ENCODE measurements at places on chromosomes 2 and 18.
A peak's percentile ranks its signal among the peaks of the same experiment; 100 is the strongest.

DNA sequence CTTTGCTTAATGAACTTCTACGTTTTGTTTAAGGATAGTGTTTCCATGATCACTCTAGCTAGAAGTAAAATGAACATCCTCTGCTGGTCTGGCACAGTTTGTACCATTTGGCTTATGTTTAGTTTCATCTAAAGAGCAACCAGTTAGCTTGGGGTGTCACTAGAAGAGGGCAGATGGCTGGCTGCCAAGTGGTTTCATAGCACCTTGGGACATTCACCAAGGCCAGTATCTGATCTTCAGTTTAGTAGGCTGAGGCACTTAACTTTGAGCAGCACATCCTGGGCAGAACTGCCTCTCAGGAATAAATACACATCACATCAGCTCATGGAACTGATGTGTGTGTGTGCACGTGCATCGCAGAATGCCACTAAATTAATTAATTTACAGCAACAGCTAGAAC lies 68.4 kb downstream of the NXPH2 start:
- DNase-seq, result no peak

DNA sequence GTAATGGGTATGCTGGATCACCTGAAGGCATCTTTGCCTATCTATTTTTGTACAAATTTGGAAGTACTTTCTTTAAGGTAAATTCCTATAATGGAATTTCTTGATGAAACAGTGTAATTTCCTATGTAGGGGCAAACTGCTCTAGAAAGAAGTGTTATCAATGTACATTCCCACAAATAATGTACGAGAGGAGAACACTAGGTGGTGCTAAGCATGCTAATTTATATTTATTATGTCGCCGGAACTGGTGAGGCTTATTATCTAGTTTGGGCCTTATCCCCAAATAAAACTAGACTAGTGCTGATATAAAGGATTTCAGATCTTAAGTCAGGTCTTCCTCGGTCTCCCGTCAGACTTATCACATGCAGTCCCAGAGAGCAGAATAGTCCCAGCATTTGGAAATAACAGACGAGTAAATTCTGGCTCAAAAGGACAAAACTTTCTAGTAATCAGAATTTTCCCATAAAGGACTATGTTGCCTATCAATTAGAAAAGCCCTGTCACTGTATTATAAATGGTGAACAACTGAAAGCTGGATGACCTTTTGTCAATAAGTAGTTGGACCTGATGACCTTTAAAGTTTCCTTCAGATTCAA lies 86.9 kb upstream of the RBBP8 start:
- no peak for DNase-seq

- DNase-seq, result no peak
Observed at GRCh38 chr2:135849087-135849486, 12.1 kb upstream of the LCT start.

GRCh38 chr2:65527451-65528240 lies 95.2 kb upstream of the SPRED2 start:
- DNase-seq, result no peak

- no peak for DNase-seq
Observed at GRCh38 chr2:239605976-239606375, 205.2 kb upstream of the HDAC4 start.

GRCh38 chr2:229884775-229885699 lies 36.8 kb downstream of the TRIP12 start:
- no peak for DNase-seq

DNA sequence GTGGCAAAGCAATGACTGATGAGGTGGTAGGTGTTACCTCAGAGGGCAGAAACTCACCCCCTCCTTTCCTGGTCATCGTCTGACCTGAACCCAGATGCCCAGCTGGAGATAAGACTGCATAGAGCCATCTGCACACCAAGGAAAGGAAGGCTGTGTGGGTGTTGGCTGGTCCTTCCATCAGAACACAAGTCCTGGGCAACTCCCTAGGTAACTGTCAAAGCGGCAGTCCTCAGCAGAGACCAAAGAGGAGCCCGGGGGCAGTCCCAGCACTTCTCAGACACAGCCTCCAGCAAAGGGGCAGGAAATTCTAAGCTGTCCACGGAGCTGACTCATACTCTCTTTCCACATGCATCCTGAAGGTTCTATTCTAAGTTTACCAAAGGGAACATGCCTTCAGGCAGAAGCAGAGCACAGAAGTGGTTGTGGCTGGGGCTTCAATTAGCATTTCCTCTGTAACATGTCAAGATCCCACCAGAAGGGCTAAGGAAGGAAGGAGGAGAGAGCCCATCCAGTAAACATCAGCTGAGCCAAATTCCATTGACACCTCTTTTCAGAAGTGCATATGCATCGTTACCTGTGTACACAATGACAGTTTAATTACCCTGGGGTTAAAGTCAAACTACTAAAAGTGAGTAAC lies 54.7 kb downstream of the SPRED2 start:
- no peak for DNase-seq

DNA sequence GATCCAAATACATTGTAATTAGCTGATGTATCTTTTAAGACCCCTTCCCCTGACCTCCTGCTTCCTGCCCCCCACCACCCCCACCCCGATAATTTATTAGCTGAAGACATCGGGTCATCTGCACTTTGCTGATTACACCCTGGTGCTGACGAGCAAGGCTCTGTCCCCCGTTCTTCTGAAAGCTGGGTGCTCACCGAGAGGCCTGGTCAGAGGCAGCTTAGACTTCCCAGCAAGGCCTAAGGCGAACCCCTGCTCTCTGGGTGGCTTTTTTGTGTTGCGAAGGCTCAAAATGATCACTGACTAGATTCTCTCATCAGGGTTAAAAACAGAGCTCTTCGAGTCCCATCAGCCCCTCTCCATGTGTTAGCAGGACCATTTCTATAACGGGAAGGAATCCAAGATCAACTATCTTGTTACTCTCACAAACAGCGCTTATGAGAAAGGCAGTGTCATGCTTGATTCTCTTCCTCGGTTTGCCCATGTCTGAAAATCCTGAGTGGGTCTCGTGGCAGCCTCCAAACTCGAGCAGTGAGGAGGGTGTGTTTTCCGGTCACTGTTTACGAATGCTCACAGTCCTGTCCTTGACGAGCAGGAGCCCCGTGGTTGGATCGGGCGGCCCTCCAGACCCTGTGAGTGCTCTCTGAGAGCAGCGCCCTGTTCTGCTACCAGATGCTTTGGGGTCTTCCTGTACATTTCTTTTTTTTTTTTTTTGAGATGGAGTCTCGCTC lies 201.6 kb downstream of the HDAC4 start:
- DNase-seq, result no peak

DNA sequence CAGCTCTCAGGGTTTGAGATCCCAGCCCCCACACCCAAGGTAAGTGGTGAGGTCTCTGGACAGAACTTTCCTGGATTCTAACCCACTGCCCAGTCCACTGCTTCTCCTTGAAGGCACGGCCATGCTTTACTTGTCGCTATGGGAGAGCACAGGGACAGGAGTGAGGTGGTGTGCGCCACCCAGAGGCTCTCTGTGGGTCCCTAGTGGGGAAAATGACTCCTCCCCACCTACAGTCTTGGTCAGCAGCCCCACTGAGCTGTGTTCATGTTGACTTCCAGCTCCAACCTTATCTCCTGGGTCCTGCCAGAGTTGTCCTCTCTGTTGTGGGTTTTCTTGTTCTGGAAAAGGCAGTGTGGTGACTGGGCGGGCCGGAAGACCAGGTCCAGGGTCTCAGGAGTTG lies 11.1 kb downstream of the TET3 start:
- DNase-seq, result no peak

GRCh38 chr2:104465981-104466380 lies 387.9 kb upstream of the POU3F3 start:
- no peak for DNase-seq

- no peak for DNase-seq
Observed at GRCh38 chr2:228181098-228182019, at the start of gene SPHKAP. Gene SPHKAP, minus strand, starts transcription at chr2:228181687. Its CDS starts 89 bp downstream, at chr2:228181598.

DNA sequence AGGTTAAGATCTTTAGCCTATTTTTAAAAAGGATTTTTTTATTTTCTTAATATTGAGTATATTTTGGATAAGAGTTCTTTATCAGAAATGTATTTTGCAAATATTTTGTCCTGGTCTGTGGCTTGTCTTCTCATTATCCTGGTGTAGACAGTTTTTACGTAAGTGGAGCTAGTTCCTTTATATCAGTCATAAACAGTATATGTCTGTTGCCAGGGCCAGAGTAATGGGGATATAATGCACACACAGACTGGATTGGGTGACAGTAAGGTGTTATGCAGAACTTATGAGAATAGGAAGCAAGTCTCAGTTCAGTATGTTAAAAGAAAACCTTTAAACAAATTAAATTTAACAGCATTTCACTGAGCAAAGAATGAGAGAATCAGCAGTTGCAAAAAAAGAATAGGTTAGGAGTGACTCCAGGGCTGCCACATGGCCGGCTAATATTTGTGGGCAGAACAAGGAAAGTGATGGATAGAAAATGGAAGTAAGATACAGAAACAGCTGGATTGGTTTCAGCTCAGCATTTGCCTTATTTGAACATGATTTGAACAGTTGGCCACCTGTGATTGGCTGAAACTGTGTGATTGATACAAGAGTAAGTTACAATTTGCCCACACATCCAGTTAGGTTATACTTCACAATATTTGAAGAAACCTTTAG lies 61.1 kb upstream of the ZNG1B start:
- no peak for DNase-seq

- DNase-seq, result no peak
Observed at GRCh38 chr2:188785061-188785460, 189.1 kb upstream of the COL3A1 start.

- DNase-seq, result no peak
Observed at GRCh38 chr2:63052411-63053080, 1.9 kb downstream of the OTX1 start.

- DNase-seq, result no peak
Observed at GRCh38 chr2:71464389-71464788, 11.0 kb downstream of the DYSF start.

DNA sequence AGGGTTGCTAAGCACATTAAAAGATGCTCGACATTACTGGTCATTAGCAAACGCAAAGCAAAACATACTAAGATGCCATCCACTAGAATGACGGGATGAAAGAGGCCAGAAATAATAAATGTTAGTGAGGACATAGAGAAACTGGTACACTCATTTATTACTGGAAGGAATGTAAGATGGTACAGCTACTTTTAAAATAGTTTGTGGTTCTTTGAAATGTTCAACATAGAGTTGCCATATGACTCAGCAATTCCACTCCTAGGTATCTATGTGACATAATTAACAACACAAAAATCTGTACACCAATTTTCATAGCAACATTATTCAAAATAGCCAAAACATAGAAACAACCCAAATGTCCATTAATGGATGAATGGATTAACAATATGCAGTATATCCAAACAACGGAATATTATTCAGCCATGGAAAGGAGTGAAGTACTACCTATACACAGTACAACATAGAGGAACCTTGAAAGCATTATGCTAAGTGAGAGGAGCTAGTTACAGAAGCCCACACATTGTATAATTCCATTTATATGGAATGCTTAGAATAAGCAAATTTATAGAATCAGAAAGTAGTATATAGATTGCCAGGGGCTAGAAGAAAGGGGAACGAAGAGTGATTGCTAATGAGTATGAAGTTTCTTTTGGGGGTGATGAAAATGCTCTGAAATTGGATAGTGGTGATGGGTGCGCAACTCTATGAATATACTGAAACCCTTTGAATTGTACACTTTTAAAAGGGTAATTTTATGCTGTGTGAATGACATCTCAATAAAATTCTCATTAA lies 61.9 kb upstream of the IL1R1 start:
- no peak for DNase-seq

DNA sequence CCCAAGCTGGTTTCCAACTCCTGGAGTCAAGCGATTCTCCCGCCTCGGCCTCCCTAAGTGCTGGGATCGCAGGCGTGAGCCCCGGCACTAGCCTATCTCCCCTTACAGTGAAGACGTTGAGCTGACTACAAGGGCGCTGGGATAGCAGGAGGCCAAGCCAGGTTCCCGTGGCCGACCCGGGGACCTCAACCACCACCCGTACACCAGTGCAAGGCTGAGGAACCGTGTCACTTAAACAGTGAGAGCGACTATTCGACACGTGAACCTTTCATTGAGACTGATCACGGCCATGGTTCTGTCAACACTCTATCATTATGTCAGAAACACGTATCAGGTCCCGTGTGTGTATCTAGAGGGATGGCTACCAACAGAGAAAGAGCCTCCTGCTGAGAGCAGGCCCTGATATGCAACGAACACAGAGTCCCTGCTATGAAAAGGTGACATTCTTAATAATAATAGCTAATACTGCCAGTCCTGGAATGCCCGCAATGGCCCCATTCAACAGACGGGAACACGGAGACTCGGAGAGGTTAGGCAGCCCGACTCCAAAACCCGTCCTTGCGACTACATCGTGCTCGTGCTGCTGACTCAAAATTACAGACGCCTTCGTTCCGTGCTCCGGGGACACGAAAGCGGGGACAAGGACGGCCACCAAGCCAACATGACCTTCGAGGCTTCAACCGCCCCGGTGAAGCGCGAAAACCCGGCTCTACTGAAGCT lies 833 bp downstream of the AFG3L2 start:
- DNase-seq, result peak; percentile 26

DNA sequence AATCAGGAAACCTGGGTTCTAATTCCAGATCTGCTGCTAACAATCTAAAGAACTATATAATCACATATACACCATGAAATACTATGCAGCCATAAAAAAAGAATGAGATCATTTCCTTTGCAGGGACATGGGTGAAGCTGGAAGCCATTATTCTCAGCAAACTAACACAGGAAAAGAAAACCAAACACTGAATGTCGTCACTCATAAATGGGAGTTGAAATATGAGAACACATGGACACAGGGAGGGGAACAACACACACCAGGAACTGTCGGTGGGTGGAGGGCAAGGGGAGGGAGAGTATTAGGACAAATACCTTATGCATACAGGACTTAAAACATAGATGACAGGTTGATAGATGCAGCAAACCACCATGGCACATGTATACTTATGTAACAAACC lies 33.2 kb downstream of the CDH2 start:
- DNase-seq, result no peak

- DNase-seq, result no peak
Observed at GRCh38 chr2:72033636-72034035, 114.0 kb downstream of the CYP26B1 start.

GRCh38 chr2:160087854-160088745 lies 25.7 kb upstream of the PLA2R1 start:
- no peak for DNase-seq

- no peak for DNase-seq
Observed at GRCh38 chr18:50654658-50655550, 95.0 kb downstream of the MAPK4 start.

DNA sequence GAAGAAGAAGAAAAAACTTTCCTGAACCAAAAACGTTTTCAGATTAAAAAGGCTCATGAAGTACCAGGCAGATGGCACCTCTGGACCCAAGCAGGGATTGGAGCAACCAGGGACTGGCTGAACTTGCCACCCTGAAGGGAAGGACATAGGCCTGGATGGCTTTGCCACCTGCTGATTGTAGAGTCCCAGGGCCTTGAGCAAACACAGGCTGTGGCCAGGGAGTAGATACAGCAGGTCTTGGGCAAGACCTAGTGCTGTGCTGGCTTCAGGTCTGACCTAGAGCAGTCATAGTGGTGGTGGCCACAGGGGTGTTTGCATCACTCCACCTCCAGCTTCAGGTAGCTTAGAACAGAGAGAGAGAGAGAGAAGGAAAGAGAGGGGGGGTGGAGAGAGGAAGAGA lies 231.5 kb upstream of the FBXO11 start:
- no peak for DNase-seq
